ENCODE measurements at places on chromosomes 16 and 17.
A peak's percentile ranks its signal among the peaks of the same experiment; 100 is the strongest.

GRCh38 chr16:81494434-81494806 is 49.8 kb downstream of the CMIP start:
- DNase-seq = no peak

GRCh38 chr16:397135-397661 is at the start of gene NME4:
Gene NME4 (plus strand): TSS chr16:397199. CDS start chr16:397223, 24 bp downstream.
- DNase-seq = peak; percentile 56

DNA sequence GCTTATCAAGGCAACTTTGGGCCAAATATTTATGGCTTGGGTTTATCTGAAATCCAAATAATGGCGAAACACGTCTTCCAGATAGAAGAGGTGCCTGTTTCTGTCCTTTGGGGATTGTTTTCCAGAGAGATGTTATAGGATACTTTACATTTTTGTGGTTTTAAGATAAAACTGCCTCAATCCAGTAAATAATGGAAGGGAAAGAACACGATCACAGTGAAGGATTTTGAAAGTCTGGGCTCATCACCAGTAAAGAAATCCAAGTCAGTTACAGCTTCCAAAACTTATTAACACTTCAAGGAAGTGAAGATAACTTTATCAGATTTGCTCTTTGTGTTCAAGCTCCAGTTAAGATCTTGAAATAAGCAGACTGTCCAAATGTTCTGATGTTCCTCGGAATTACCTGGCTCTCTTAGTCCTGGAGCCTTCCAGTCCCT is 30.1 kb downstream of the DNAH2 start:
- no peak for DNase-seq

- no peak for DNase-seq
These were observed 2.4 kb downstream of the NDE1 start for GRCh38 chr16:15652293-15653001.

DNA sequence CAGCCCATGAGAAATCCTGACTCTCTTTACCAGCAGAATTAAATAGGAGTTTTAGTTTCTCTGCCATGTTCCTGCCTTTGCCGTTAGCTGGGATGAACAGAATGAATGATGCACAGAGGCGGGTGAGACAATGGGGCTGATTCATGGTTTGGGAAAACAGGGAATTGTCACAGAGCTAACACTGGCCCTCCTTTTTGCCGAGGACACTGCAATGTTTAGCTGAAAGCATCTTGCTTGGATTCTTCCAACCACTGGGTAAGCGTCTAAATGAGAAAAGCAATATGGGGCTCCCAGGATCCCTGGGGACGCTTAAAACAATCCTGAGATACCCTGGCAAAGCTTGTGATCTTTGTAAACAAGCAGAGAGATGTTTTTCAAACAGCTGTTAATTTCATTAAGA is 12.8 kb upstream of the PAFAH1B1 start:
- no peak for DNase-seq

GRCh38 chr17:6509031-6509771 is 47.2 kb downstream of the PITPNM3 start:
- no peak for DNase-seq

GRCh38 chr16:76818606-76819181 is 372.3 kb upstream of the MON1B start:
- DNase-seq = no peak

Measured in HEK293T (cell line).